Activated T-cell treated with anti-CD3 and anti-CD28 coated beads, Interleukin-2, amount 50 U/mL, for 48 hours (primary cell): ENCODE measurements at places on chromosomes 2 and 18.

DNA sequence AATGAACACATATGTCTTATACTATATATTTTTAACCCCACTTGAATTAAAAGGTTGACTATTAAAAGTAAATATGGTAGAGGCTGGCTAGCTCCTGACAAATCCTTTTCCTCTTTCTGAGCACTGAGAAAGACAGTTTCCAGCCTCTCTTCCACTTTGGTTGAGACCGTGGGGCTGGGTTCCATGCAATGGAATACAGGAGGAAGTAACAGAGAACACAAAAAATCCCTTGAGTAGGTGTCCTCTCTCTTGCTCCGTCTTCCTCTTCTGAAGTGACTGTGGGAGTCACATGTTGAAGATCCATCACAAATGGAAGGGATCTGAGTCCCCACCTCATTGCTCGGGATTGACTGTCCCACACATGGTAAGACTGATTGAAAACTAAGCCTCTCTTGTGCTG lies 36.6 kb upstream of the SIGLEC15 start:
- no peak for DNase-seq

- peak; percentile 25 for DNase-seq
These were observed 34.4 kb upstream of the TRAPPC8 start for GRCh38 chr18:31977270-31977872.

GRCh38 chr18:35478520-35479435 lies 19.0 kb downstream of the INO80C start:
- DNase-seq: peak; percentile 59

DNA sequence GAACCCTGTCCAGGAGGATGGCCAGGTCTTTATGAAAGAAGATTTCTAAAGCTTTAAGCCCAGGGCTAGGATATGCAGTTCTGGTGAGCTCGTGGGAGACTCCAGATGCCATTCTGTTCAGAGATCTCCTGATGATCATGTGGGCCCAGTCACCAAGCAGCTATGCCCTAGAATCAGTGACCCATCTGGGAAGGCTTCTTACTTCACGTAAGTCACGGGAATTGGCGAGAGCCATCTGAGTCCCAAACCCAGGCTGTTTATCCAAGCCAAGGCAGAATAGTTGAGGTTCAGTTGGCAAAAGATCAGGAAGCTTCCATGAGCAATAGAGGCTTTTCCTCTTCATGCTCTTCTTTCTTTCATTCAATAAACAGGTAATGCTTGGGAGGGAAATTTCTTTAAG lies 23.9 kb downstream of the ANTXR1 start:
- no peak for DNase-seq

DNA sequence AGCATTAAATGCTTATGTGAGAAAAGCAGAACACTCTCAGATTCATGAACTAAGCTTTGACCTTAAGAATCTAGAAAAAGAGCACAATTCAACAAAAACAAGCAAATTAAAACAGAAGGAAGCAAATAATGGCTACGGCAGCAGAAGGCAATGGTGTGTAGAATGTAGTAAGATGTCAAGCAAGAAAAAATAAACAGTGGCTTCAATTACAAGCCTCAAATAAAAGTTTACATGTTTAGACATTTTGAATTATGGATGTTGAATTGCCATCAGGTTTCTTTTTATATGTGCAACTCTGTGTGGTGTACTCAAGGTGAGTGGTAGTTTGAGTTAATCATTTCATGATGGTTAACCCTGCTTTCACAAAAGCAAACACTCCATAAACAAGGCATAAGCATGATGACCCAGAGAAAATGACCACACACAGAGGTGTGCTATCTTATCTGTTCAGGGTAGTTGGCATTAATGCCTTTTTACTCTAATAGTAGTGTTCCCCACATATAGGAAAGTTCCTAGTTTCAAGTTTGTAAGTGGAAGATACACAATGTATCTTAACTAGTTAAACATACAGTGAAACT lies 207.1 kb downstream of the FIGN start:
- DNase-seq: no peak

DNA sequence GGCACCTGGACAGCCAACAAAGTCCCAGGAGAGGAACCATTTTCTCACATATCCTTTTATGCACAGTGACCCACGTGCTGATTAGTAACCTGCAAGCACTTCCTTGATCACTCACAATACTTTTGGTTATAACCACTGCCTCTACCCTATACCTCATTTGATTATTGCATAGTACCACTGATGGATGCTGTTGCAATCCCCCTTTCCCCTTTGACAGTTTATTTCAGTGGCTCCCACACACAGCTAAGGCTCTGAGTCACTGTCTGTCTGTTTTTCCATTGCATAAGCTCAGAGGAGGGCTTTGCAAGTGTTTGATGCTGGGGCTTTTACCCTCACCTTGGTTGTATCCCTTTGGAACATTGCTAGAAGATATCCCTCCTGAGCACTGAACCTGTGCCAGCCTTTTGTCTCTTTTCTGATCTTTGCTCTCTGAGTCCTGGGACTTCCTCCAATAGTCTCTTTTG lies 101.7 kb upstream of the RBBP8 start:
- no peak for DNase-seq

DNA sequence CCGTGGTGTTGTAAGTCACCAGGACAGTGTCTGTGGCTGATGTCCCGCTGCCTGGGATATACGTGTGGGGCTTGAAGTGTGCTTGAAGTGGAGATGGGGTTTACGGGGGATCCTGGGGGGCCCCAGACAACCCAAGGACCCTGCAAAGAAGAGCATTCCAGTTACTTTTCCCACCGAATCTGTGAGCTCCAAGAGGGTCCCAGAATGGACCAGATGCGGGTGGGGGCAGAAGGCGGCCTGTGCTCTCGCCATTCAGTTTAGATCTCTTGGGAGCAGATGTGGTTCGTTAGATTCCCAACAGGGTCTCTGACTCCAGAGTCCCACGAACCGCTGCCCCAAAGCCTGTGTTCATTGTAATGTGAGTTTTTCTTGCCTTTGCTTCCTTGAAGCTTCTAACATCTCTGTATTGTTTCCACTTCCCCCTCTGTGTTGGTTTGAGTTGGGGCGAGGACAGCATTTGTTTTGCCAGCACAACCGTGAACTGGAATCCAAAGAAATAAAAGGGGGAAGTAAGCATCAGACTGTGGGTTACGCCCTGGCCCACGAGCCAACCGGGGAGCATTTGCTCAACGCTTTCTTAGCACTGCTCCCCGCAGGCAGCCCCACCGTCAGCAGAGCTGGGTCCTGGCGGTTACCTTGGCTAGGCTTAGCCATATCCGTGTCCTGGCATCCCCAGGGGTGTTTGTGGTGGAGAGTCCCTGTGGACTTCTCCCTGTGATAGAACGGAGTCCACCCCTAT lies 92.1 kb downstream of the SH3BP4 start:
- DNase-seq: no peak

GRCh38 chr2:211860224-211860623 lies 678.4 kb downstream of the ERBB4 start:
- no peak for DNase-seq

DNA sequence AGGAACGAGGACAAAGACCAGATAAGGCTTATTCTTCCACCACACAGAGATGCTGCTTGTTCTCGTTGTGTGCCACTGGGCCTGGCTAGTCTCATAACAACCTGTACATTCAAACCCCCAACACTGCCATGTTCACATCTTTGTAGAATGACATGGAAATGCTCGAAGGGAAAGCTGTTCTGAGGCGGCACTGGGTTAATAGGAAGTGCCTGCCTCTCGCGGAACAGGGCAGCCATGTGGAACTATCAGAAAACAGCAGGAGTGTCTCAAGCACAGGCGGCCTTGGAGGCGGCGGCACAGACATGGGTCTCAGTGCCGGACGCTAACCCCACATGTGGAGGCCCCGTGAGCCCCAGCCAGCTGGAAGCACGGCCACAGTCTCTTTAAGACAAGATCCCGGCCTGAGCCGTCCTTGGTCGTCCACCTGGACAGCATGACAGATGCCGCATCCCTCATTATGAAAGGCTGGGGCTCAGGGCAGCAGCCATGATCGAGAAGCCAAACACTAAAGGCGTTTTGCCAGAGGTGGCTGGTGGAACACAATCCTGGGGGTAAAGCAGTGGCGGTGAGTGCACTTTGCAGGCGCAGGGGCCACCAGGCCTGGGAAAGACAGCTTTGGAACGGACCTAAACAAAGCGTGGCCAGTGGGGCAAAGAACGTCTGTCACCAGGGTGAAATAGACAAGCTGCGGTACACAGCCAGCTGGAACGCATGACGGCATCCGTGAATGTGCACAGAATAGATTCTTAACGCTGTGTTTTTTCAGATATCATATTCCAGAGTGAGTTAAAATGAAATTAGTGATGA lies 161.0 kb downstream of the HDAC4 start:
- DNase-seq: no peak

GRCh38 chr2:112343827-112344585 lies 68.6 kb downstream of the ZC3H6 start:
- DNase-seq: no peak

DNA sequence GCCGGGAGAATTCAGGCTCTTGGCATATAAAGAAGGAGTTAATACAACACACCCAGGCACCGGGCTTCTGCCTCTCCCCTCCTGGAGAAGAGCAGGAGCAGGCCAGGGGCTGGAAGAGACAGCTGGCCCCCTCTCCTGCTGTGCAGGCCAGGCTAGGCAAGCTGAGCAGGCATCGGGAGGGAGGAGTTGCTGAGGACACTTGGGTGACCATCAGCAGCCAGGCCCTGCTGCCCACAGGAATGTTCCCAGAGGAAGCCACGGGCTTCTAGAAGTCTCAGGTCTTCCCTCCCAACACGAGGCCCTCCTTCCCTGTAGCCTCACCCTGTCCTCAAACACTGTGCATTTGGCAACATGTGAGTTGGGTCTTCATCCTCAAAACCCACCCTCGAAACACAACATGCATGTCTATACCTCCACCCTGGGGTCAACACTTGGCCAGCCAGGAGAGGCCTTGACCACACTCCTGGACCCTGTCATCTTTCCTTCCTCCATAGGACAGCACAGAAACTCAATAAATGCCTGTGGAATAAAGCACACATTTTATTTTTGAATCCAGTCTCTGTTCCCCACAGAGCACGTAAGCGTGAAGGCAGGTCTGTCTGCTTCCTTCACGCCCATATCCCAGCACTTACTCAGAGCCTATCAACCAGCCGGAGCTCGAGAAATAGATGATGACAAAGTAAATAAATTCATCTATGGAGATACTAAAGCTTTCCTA lies 433.8 kb upstream of the ID2 start:
- no peak for DNase-seq

GRCh38 chr2:151922845-151923666 lies 94.8 kb upstream of the ARL5A start:
- no peak for DNase-seq

DNA sequence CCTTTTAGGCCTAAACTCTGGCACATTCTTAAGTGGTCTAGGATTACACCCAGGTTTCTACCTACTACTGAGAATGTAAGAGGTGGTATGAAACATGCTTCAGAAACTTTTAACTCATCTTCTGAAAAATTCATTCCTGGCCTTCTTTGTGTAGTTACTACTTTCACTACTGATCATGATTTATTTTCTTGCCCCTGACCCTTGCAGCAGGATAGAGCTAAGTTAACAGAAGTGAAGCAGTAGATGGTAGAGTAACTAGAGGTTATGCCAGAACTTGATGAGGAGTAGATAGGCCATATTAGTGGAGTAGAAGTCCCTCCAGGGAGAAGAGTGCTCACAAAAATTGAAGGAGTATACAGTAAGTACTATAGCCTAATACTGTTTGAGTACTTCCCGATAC lies 75.5 kb upstream of the MSTN start:
- DNase-seq: no peak

- DNase-seq: no peak
These were observed 57.0 kb upstream of the CD226 start for GRCh38 chr18:70004696-70005095.

GRCh38 chr2:171159372-171160118 lies 1.1 kb downstream of the TLK1 start:
- peak; percentile 73 for DNase-seq

DNA sequence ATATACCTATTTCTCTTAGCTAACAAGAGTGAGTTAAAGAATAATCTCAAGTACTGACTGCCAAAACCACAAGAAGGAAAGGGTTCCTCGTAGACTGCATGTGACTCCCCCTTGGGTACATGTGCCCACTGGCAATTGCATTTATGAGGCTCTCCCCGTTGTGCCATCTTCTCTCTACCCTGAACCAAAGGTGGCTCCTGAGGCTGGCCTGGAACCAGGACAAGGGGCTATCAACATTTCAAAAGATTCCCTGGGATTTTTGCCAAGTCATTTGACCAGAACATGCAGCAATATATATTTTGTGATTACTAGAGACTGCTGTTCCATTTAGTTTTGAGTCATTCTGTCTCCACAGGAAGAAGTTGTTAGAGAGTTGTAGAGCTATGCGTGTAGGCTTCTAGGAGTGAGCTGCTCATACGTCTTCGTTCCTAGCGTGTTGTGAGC lies 45.8 kb downstream of the LAMA3 start:
- DNase-seq: no peak

DNA sequence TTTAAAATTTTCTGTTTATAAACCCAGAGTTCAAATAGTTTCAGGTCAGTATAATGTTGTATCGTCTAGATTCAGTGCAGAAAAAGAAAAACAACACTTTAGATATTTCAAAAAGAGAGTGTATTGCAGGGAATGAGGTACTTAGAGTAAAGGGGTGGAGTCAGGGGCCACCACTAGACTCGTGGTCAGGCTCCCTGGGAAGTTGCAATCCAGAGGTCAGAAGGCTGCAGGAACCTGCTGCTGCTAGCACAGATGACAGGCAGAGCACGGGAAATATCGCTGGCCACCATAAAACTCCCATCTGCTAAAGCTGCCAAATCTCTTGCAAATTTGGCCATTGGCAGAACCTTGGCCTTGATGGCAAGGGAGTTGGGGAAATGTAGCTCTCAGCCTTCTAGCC lies 64.6 kb downstream of the THNSL2 start:
- DNase-seq: no peak

GRCh38 chr2:240639566-240639965 lies 14.3 kb downstream of the GPR35 start:
- DNase-seq: peak; percentile 14

DNA sequence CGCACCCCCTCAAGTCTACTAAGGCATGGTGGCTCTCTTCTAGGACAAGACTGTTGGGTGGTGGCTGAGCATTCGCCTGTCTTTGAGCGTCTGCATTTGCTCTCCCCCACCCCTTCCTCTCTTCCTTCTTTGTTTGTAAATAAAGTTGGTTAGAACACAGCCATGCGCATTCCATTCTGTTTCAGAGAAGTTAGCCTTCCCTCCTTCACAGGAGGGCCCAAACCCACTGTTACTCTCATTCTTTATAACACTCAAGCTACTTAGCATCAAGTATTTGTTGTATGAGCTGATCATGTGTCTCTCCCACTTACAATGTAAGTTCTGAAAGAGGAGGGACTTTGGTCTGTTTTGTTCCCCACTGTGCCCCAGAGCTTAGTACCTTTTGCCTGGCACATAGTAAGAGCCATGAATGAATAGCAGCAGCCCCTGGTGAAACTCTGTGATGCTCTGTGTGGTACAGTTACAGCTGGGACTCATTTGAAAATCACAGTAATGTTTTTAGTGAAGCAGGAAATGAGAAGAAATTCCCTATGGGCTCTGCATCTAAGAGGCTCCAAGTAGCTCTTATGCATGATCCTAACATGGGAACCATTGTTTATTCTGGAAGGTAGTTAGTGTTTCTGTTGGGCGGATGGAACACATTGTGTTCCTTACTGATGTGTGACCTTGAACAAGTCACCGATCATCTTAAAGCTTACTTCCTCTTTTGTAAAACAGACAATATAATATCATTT lies 7.7 kb downstream of the MGAT5 start:
- DNase-seq: no peak
